ENCODE measurements at places on chromosomes 5 and 9. TPM values are rescaled to one million over a fixed set of nuclear protein-coding genes. Genes with fewer than 3 reads are reported as not detected.

SLC34A3 gene
- 0.81 TPM for total RNA-seq

DNA sequence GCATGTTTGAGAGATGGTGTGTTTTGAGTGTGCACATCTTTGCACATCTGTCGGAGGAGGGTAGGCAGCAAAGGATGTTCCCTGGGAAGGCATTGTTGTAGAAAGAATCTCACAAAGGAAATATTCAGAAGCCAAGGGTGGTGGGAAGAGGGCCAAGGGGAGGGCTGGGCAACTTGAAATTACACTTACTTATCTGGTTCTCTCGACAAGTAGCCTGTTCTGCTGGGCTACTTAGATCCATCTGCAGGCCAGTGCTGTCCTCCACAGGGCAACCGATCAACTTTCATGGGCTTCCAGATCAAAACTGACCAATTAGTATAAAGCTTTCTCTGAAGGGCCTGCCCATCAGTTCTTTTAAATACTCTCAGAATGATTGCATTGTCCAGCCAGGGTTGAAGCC is 495.2 kb downstream of the GADD45G start:
- no peak overlapping the region for H3K4me3 ChIP-seq
- no peaks in the 10 kb centered on the region for H3K36me3 ChIP-seq
- DNase-seq, result no peak
- H3K27ac ChIP-seq, result no peak overlapping the region
- peaks cover 17% of the 10 kb centered on the region for H3K4me1 ChIP-seq

DNA sequence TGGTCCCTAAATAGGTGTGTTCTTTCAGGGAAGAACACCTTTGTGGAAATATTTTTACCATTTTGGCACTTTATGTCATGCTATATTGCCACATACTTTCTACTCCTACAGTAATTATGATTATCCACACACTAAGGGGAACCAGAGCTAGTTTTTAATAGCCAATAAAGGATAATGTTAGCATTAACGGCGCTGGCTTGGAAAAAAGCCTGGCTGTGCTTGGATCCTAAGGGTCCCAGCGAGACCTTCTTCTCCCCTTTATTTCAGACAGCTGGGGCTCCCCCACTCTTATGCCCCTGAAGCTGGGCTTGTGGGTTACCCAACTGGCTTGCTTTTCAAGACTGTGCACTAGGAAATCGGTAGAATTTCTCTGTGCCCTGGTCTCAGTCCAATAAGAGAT is 158.5 kb upstream of the NFIL3 start:
- H3K4me1 ChIP-seq, result no peaks in the 10 kb centered on the region
- no peaks in the 10 kb centered on the region for H3K27me3 ChIP-seq
- no peak for DNase-seq
- H3K4me3 ChIP-seq, result no peak overlapping the region

- peak overlapping the region; percentile 34 for H3K4me3 ChIP-seq
- H3K27ac ChIP-seq, result peak overlapping the region; percentile 54
- no peak for DNase-seq
- peaks cover 32% of the 10 kb centered on the region for H3K4me1 ChIP-seq
- peaks cover 31% of the 10 kb centered on the region for H3K36me3 ChIP-seq
- no peaks in the 10 kb centered on the region for H3K27me3 ChIP-seq
These were observed 126.2 kb upstream of the DMRT1 start for GRCh38 chr9:715300-715699.

DNA sequence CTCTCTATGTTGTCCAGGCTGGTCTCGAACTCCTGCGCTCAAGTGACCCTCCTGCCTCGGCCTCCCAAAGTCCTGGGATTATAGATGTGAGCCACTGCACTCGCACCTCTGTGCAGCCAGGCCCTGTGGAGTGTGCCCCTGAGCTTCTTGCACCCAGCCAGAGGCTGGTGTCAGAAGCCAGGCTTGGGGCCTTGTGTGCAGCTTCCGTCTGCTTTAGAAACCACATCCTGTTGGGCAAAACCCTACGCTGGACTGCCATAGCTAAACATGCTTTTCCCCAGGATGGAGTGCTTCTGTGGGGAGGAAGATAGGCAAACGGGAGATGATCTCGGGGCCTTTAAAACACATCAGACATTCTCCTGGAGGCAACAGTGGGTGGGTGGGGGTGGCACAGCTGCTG is 40.1 kb downstream of the PRRT1B start:
- peaks cover 12% of the 10 kb centered on the region for H3K36me3 ChIP-seq
- H3K4me3 ChIP-seq, result no peak overlapping the region
- no peak overlapping the region for H3K27ac ChIP-seq

All from type B pancreatic cell (in vitro differentiated cells).